ENCODE measurements at places on chromosomes 1 and 21. TPM values are rescaled to one million over a fixed set of nuclear protein-coding genes. Genes with fewer than 3 reads are reported as not detected.

MTF2 gene
- total RNA-seq: 39.3 TPM

TMEM269 gene
- 1.1 TPM for total RNA-seq

CCDC24 gene
- total RNA-seq: 1.4 TPM

EPHA8 gene
- total RNA-seq: not detected

- DNase-seq: no peak
These were observed 235.4 kb downstream of the PBX1 start for GRCh38 chr1:164794356-164794755.

DNA sequence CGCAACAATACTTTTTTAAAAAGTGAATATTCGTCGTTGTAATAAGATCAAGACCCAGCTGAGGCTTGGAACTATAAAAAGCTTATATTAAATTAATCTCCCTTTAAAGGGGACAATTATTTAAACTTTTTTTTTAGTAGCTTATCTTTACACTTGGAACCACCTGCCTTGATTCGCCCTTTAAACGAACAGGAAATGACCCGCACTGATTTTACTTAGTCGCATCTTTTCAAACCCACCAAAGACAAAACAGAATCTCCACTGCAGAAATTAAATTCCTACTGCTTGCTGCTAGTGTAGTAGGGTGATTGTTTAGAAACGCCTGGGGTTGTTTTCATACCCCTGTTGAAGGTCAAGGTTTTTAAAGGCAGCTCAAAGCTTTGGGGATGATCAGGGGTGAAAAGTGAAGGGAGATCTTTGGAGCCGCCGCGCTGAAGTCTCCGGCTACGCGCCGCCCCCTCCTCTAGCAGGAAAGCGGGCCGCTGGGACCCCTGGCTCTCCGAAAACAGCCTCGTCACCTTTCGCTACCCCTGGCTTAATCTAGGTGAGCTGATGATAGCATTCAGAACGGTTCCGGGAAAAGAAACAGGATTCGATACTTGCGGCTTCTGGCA, 163.4 kb downstream of the RUNX1 start:
- no peak for DNase-seq

- DNase-seq: no peak
These were observed 4.3 kb upstream of the TTC22 start for GRCh38 chr1:54805466-54805865.

GRCh38 chr1:36136535-36136934, 11.5 kb upstream of the COL8A2 start:
- no peak for DNase-seq

GRCh38 chr1:95889400-95889799, 655.4 kb downstream of the RWDD3 start:
- DNase-seq: no peak

SPRR2F gene
- not detected for total RNA-seq

FAM110D gene
- total RNA-seq: not detected

SMIM1 gene
- total RNA-seq: 2.6 TPM

DNA sequence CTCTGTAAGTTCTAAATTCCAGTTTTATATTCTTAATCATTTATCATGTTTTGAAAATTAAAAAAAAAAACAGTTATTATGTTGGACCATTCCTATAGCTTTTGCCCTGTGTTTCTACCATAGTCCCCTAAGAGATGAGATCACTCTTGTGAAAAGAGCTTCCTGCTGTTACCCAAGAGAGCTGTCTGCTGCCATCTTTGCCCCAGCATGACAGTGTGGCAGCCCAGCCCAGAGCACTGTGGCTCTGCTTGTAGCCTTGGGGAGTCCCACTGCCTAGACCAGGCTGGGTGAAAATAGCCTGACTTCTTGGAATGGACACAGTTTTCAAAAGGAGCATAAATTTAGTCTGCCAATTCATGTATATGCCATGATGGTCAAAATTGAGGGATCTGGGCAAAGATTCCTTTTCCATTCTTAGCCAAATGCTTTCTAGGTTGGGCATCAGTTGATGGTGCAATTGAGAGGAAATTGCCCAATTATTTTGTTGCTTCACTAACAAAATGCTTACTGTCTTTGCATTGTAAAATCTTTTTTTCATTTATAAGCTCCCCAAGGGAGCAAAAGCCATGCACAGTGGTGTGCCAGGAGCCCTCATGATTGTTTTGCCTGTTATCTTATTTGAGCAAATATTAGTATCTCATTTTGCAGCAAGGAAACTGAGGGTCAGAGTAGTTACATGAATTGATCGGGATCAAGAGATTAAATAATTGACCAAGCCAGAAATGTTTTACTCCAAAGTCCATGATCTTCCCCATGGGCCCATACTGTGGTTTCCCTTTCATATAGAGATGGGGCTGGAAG, 72.8 kb downstream of the ETS2 start:
- no peak for DNase-seq

INSRR gene
- total RNA-seq: not detected

- DNase-seq: no peak
These were observed 54.0 kb upstream of the ATP5PO start for GRCh38 chr21:33969581-33969980.

OR2M4 gene
- total RNA-seq: not detected

DNA sequence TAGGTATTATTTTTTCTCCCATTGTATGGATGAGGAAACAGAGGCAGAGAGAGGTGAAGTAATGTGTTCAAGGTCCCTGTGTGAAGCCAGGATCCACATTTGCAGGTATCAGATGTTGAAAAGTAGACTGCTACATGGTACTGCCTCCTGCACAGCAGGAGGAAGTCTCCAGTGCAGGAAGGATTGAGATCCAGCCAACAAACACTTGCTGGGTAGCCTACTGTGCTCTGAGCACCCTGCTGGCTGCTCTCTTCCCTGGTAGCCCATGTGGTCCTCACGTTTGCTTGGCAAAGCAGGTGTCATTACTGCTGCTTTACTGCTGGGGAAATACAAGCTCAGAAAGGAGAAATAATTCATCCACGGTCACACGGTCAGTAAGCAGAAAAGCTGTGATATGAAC, 21.3 kb upstream of the GRIK3 start:
- no peak for DNase-seq

DNA sequence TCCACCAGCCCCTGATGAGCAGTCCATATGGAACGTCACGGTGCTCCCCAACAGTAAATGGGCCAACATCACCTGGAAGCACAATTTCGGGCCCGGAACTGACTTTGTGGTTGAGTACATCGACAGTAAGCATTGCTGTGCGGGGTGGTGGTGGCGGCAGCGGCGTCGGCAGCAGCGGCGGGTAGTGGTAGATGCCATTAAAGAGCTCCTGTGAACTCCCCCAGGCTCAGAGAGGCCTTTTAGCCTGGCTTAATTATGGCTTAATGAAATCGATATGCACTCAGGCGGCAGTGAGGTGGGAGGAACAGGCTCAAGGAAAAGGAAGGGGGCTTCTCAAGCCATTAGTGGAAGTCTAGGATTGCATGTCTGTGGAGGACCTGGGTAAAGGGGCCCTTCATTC, 41.9 kb upstream of the CNTN2 start:
- no peak for DNase-seq

- no peak for DNase-seq
These were observed 106.7 kb downstream of the MIS18A start for GRCh38 chr21:32172106-32172505.

PRXL2B gene
- total RNA-seq: 11.0 TPM

DNA sequence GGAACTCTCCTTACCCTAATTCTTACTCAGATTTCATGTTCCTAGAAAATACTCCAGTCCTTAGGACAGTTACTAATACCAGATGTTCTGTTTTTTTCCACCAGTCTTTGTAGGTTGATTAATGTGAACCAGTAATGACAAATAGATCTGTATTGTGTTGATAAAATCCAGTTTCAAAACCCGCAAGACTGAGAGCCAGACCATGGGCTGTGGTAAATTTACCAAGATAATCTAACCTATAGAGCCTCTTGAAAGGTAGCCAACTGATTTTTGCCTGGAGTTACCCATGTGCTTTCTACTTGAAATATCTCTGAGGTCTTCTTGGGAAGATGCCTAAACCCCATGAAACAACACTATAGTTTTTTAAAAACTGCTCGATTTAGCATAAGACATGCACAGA, 46.5 kb upstream of the CDC7 start:
- DNase-seq: no peak

HMGB4 gene
- total RNA-seq: not detected

GRCh38 chr1:54372978-54373377, 33.2 kb downstream of the SSBP3 start:
- no peak for DNase-seq

DNA sequence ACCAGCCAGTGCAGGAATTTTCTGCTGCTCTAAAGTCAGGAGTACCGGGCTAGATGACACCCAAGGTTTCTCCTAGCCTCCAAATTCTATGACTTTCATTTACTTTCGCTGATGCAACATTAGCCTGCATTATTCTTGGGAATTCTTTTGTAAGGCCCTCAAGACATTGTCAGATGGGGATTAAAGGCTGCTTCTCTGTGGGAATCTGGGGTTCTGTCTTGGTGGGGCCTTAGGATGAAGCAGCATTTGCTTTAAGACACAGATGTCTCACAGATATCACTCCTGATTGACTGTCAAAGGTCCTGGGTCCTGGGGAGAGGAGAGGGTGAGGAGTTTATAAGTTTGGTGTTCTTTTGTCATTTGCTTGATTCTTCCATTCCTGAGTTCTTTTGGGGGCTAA, 11.6 kb downstream of the PKP1 start:
- DNase-seq: no peak

Data from CD4-positive, alpha-beta T cell (primary cell).